ENCODE measurements at places on chromosomes 4 and X.

GRCh38 chr4:126733301-126733700 lies 899.5 kb upstream of the INTU start:
- DNase-seq = no peak

- DNase-seq = no peak
Observed at GRCh38 chrX:130555341-130555740, 153.6 kb downstream of the RBMX2 start.

DNA sequence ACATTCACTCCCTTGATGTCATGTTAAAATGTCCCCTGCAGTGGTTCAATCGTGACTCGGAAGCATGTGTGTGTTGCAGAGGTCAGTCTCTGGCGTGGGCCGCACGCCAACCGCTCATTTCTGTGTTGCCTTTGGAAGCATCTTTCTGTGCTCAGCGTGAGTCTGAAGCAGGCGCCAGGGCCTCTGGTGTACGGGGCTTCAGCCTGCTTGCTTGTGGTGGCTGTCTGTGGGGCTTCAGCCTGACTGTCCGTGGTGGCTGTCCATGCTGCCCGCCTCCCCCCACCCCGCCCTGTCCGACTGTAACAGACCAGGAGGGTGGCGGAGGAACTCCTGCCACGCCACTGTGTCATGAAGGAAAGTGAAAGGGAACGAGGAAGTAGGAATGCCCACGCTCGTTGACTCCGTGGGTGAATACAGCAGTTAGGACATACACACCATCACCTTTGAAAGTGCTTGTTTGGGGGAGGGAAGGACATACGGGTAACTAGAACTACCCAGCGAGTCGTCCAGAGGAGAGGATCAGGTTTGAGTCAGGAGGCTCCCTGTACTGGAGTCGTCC lies 14.7 kb upstream of the CLCN4 start:
- DNase-seq = no peak

DNA sequence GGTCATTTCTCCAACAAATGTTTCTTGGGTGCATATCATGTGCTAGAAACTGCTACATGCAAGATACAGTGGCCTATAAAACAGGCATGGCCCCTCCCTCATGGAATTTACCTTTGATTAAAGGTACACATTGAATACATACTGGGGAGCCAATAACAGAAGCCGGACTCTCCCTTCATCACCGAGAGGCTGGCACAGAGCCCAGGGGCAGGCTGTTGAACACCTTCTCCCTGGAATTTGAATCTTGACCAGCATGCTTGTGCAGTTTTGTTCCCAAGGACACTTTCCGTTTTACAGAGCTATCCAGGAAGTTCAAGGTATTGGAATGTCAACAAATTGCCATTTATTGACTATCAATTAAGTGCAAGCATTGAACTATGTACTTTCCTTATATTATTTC lies 33.2 kb downstream of the PPARGC1A start:
- no peak for DNase-seq

- no peak for DNase-seq
Observed at GRCh38 chr4:3712112-3712805, 53.9 kb upstream of the ADRA2C start.

DNA sequence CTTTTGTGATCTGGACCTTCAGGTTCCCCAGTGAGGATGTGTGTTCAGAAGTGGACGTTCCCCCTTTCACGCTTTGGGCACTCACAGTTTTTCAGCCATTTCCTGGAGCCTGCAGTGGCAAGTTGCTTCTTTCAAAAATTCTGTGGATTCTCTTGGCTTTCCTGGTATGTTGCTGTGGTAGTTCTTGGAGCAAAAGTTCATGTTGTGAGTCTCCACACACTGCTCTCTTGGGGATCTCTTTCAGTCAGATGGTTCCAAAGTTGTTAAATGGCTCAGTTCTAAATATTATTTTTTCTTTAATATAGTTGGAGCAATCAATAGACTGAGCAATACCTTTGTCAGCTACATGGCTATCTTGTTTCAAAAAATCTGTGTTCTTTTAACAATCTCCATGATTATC lies 28.5 kb upstream of the BANK1 start:
- no peak for DNase-seq

DNA sequence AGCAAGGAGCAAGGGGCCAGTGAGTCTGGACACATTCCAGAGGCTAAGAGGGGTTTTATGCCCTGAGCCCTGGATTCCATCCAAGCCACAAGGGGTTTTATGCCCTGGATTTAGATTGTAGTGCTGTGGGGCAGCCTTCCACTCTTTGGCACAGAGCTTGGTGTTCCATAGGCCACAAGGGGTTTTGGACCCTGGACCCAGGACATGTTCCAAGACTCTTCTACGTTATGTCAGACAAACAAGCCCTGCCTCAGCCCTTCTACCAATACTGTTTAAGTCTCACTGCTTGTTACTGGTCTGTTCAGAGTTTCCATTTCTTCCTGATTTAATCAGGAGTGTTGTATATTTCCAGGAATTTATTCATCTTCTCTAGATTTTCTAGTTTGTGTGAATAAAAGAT lies 12.8 kb upstream of the SCARB2 start:
- no peak for DNase-seq
